ENCODE measurements at places on chromosomes 7 and 10. TPM values are rescaled to one million over a fixed set of nuclear protein-coding genes. Genes with fewer than 3 reads are reported as not detected.

The C7orf57 gene
- 0.05 TPM for total RNA-seq

The OR2A1 gene
- under 0.01 TPM for total RNA-seq

The FOXL3 gene
- 0.19 TPM for total RNA-seq

The CPA4 gene
- 0.99 TPM for total RNA-seq

The SYCE1 gene
- total RNA-seq = not detected

The TRIM73 gene
- total RNA-seq = 1.3 TPM

The AKR1C1 gene
- total RNA-seq = 1.4 TPM

The SCIN gene
- total RNA-seq = 0.33 TPM

The NEUROD6 gene
- total RNA-seq = not detected

DNA sequence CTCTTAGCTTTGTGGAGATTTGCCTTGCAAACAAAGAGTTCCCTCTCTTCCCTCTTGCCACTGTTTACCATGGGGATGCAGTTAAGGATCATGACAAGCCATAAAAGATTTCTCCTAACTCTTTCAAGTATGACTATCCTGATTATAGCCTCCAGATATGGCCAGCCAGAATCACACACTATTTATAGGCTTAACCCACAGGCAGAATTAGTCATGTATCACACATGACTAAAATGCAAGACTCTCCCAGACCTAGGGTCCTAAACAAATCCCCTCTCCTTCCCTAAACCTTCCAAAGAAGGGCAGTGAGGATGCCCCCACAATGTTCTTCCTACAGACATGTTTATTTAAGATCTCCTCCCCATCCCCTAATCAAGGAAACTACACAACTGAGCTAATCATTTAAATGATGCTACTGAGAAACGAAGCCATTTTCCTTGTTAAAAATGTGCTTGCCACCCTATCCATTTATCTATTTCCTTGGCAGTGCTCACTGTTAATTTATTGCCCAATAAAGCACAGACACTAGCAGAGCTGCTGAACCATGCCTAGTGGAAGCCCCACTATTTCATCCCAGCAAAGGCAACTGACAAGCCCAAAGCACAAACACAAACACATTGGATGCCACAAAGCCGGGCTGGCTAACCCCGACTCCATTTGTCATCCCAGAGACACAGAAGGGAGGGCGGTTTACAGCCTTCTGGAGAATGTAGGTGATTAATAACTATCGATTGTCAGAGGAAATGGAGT, 363.4 kb downstream of the KCNMA1 start:
- DNase-seq = no peak

DNA sequence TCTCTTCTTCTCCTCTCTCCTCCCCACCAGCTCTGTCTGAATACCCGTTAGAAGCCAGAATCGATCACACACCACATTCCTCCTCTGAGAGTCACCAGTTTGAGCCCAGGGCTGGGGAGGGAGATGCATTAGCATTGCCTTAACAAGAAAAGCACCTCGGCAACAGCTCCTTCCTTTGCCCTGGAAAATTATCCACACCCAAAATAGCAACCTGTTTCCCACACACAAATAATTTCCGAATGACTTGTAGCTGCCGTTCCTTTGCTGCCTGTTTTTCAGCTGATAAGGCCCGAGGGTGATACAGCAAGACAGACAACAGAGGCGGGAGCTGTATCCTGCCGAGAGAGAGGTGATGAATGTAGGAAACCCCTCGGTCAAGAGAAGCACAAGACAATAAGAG, 91.3 kb downstream of the CPXM2 start:
- DNase-seq = no peak

DNA sequence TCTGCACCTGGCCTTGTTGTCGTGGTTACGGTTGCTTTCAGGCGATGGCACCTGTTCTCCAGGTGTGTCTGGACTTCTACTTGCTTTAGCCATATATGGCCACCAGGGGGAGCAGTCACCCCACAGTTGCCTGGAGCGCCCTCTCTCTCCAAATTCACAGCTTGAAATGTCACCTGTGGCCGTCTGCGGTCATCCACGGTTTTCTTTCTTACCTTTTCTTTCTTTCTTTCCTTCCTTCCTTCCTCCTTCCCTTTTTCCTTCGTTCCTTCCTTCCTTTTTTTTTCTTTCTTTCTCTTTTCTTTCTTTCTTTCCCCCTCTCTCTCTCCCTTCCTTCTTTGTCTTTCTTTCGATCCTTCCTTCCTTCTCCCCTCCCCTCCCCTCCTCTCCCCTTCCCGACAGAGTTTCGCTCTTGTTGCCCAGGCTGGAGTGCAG, 150.5 kb upstream of the VKORC1L1 start:
- peak; percentile 33 for DNase-seq

DNA sequence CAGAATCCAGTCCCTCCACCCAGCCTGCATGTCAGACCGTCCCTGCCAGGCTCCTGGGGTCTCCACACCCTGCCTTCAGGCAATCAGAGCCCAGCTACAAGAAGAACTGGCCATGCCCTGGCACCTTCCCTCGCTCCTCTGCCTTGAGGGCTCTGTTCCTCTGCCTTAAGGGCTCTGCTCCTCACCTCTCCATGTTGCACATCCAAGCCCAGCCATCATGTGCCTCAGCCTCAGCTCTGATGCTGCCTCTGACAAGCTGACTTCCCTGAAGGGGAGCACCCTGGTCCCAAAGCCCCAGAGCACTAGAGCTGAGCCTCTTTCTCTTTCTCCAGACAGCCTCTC, 50.3 kb upstream of the ANTXRL start:
- DNase-seq = no peak

- no peak for DNase-seq
Measured at GRCh38 chr10:100864036-100864885, 48.5 kb upstream of the SLF2 start.

DNA sequence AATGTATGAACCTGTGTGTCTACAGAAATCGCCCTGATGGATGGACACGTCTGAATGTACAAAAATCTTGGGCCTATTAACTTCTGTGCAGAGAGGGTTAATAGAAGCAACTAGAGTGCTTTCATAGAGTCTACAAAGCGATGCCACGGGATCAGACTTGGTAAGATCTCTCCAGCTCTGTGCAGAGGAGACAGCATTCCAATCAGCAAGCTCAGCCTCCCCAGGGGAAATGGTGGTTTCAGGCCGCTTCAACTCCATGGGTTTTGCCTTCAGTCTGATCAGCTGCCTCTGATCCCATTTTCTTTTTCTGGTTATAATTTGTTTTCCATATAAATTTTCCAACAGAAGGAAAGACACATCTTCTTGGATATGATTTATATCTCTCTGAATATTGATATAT, 35.1 kb upstream of the COBL start:
- DNase-seq = no peak

- no peak for DNase-seq
Measured at GRCh38 chr7:132326878-132327589, 249.2 kb downstream of the PLXNA4 start.

- DNase-seq = no peak
Measured at GRCh38 chr10:20277820-20278219, 461.6 kb downstream of the PLXDC2 start.

- DNase-seq = peak; percentile 92
Measured at GRCh38 chr7:106660862-106661720, at the start of gene CCDC71L. Gene CCDC71L, minus strand, starts transcription at chr7:106661158. Its CDS starts 262 bp downstream, at chr7:106660896.

GRCh38 chr7:83947260-83947659, 247.3 kb downstream of the SEMA3A start:
- DNase-seq = no peak

GRCh38 chr10:122172361-122173008, 98.6 kb upstream of the BTBD16 start:
- no peak for DNase-seq

GRCh38 chr7:134750083-134751062, 29.1 kb upstream of the CALD1 start:
- DNase-seq = peak; percentile 13

DNA sequence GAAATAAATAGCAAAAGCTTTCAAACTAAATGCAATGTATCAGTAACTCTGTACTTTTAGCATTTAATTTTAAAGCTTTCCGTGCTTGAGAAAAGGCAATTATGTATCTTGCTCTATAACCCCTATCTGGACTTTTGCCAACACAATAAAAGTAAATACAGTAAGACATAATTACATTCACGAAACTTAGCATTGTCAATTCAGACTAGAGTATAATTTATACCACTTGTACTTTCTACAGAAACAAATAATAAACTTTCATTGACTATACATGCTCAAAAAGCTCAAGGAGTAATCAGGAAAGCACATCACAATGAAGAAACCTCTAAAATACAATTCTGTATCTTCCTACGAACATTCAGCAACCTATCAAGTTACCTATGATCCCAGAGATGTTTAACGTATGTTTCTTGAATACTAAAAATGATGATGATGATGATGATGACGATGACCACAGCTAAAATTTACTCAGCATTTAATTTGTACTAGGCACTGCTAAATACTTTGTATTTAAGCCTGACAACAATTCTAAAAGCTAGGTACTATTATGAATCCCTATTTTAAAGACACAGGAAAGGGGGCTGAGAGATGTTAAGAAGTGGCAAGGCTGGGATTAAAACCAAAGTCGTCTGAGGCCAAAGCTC, 44.9 kb downstream of the MINDY3 start:
- DNase-seq = no peak

GRCh38 chr10:24722676-24723385, 856 bp downstream of the ARHGAP21 start:
- DNase-seq = peak; percentile 21

All from thymus (tissue), 14 donors.